ENCODE measurements at places on chromosomes 11 and 22.

GRCh38 chr22:43060183-43060582 is 29.0 kb downstream of the TTLL1 start:
- peak; percentile 21 for DNase-seq

DNA sequence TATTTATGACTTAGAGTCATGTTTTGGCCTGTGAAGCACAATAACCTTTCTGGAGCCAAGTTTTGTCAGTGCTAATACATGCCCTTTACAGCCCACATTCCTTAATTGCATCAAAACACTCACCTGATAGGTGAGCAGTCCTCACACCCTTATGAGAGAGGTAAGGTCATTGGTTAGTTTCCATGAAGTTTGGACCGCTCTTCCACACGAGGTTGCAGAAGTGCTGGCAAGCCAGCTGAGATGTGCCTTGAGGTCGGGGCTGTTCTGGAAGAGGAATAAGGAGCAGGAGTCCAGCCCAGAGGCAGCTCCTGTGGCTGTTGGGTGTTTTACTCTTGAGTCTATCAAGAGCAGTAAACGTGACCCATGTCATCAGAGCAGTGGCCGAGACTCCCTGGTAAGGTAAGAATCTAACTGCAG is 76.3 kb downstream of the CYB5R2 start:
- DNase-seq = no peak

DNA sequence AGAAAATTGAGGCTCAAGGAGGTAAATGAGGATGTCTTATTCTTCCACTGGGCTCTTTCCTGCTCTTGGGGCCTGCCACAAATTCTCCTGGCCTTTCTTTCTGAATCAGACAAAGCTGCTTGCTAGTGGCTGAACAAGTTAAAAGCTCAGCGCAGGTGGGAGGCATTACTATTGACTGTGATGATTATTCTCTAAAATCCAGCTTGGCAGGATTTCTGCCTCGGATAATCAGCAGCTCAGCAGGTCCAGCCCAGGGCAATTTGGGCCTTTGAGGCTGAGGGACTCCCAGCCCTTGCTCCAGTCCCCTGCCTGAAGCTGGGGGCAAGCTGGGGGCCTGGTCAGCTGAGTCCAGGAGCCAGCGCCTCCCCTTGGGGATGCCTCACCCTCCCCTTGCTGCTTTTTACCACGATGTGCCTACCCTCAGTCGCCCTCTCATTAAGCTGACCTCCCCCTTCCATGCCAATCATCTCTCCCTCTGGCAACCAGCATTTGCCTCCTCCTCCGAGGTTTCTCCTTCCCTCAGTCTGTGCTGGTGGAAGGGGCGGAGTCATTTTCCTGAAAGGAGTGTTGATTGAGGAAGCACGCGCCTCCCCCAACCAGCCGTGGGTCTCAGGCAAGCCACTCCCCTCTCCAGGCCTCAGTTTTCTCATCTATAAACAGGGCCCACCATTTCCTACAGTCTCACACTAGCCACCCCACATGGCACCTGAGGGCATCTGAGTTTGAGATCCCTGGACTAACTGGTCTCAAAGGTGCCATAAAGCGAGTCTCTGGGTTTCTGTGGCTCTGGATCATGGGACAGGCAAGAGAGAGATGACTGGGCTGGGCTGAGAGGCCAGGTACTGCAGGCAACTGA is 60.6 kb upstream of the PRDM11 start:
- DNase-seq = no peak

- no peak for DNase-seq
These were observed 435.0 kb upstream of the CADM1 start for GRCh38 chr11:115939104-115939730.

GRCh38 chr22:19680911-19681862 is 33.1 kb upstream of the SEPTIN5 start:
- no peak for DNase-seq

DNA sequence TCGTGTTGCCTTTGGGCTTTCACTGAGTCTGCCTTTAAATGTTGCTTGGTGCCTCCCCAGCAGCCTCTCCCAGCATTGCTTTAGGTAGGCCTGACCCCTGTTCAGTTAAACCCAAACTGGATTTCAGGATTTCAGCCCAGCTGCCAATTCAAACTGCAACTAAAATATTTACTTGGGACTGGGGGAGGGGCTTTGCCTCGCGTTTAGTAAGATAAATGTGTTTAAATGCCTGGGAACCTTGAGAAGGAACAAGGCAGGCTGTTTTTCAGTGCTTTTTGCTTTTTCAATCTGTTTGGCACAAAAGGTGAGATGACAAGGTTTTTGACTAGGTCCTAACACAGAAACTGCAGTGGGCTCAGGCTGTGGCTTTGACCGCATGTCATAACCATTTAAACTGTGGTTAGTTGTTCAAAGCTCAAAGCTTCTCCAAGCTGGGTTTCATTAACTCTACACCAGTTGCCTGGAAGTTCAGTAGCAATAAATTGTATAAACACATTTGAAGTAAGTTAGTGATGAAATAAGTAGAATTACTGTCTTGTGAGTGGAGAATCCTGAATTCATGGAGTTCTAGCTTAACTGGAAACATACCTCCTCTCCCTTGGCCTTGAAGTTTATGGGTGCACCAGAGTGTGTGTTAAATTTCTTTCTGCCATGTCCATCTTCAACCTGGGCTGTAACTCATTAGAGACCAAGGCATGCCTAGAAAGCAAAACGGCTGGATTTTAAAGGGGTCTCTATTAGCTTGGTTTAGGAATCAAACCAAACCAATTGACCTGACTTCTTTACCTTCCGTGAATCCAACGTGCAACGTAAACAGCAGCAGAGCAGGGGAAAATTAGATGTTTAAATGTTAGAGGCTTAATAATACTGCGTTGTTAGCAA is 3.6 kb downstream of the PKNOX2 start:
- no peak for DNase-seq

- DNase-seq = no peak
These were observed 11.6 kb upstream of the TSKU start for GRCh38 chr11:76771446-76772099.
